ENCODE measurements at places on chromosomes 6 and 20. TPM values are rescaled to one million over a fixed set of nuclear protein-coding genes. Genes with fewer than 3 reads are reported as not detected.

DNA sequence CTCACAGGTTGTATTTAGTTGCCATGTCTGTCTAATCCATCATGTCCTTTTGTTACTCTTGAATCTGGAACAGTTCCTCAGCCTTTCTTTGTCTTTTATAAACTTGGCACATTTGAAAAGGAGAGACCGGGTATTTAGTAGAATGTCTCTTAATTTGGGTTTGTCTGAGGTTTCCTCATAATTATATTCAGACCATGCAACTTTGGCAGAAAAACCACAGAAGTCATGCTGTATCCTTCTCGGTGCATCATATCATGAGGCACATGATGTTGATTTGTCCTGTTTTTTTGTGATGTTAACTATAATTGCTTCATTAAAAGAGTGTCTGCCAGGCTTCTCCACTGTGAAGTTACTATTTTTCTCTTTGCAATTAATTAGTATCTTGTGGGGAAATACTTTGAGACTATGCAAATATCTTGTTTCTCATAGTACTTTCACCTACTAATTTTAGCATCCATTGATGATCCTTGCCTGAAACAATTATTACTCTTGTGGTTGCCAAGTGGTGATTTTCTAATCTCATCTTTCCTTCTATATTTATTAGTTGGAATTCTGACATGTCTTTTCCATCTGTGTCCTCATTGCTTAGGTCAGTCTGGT lies 837.3 kb downstream of the DHX35 start:
- DNase-seq, result peak; percentile 30

PTCRA gene
- not detected for total RNA-seq

- DNase-seq, result no peak
Observed at GRCh38 chr6:39335780-39336545, 13.5 kb upstream of the KCNK16 start.

- DNase-seq, result peak; percentile 10
Observed at GRCh38 chr20:2619961-2620595, 32.4 kb upstream of the NOP56 start.

DNA sequence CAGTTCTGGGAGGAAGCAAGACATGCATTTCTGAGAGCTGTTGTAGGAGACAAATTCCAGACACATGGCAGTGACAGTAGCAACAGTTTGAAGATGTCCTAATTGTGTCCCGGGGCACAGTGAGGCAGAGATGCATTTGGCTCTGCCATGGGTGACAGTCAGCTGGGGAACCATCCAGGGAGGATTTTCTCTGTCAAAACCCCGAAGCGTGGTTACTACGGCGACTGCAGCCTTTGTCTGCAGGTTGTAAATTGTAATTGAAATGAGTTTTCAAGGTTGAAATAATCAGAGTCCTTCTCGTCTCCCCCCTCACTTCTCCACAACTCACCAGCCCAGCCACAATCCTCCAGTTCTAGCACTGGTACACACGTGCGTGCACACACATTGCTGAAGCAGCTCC lies 100.1 kb downstream of the GRM4 start:
- no peak for DNase-seq

GRCh38 chr6:10384610-10385523 lies 30.0 kb downstream of the TFAP2A start:
- no peak for DNase-seq

- peak; percentile 33 for DNase-seq
Observed at GRCh38 chr6:52286798-52287432, 2.4 kb upstream of the MCM3 start.

GRCh38 chr6:28947831-28948270 lies 24.1 kb upstream of the TRIM27 start:
- DNase-seq, result no peak

GRCh38 chr20:11120431-11120830 lies 446.6 kb upstream of the JAG1 start:
- DNase-seq, result peak; percentile 42

- peak; percentile 16 for DNase-seq
Observed at GRCh38 chr20:47677635-47678453, 107.4 kb downstream of the SULF2 start.

LY6G5C gene
- 2.9 TPM for total RNA-seq

GRCh38 chr6:98514796-98515195 lies 319.6 kb upstream of the POU3F2 start:
- DNase-seq, result no peak

DNA sequence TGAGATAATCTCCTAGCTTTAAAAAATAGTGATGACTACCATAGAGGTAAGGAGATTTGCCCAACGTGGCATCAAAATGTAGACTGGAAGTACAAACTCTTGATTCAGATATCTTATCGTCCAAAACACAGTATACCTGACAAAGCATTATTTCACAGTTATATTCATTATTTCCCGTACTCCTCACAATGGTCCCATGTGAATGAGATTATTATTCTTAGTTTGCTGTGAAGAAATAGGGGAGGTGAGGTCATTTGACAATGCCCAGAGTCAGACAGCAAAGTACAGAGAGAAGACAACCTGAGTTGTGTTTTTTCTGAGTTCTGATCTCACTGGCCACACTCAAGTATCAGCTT lies 1.2 kb upstream of the TFB1M start:
- no peak for DNase-seq

SEMG1 gene
- not detected for total RNA-seq

- DNase-seq, result peak; percentile 12
Observed at GRCh38 chr6:431986-432385, 40.4 kb downstream of the IRF4 start.

ARFGEF3 gene
- 1.5 TPM for total RNA-seq

DNA sequence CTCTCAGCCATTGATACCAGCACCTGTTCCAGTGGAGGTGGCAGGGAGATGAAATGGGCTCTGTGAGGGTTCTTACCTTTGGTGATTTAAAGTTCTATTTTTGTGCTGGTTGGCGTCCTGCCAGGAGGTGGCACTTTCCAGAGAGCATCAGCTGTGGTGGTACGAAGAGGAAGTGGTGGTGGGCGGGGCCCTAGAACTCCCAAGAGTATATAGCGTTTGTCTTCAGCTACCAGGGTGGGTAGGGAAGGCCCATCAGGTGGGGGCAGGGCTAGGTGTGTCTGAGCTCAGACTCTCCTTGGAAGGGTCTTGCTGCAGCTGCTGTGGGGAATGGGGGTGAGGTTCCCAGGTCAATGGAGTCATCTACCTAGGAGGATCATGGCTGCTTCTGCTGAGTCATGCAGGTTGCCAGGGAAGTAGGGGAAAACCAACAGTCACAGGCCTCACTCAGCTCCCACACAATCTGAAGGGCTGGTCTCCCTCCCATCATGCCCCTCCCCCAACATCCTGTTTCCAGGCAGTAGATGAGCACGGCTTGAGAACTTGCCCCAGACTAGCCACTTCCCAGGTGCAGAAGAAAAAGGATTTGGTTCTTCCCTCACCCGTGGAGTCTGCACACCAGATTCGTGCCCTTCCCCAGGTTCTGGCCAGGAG lies 46.6 kb downstream of the MOXD1 start:
- no peak for DNase-seq

MATN4 gene
- 0.19 TPM for total RNA-seq

DNAH8 gene
- total RNA-seq, result not detected

SCRT2 gene
- total RNA-seq, result not detected

DNA sequence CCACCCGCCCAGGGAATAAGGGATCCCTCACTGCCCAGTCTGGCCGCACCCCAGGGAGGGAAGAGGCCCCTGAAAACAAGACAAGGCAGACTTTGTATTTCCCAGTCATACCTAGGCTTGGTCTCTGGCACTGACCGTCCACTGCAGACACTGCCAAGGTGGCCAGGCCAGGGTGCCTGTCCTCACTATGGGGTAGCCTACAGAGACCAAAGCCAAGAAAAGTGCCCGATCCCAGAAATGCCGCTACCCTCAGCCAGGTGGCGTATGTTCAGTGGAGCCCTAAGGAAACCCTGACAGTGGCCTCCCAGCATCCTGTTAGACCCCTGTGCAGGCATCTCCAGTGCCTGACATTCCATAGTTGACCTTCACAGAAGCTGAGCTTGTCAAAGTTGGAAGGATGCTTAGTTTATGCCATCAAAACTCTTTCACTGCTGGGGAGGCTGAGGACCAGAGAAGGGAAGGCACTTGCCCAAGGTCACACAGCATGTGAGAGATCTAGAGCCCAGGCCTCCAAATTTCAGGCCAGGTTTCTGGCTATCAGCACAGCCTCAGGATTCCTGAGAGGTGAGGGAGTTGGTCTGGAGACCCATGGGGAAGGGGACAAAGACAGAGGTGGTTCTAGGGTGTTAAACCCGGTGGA lies 2.5 kb downstream of the SCRT2 start:
- no peak for DNase-seq

DNA sequence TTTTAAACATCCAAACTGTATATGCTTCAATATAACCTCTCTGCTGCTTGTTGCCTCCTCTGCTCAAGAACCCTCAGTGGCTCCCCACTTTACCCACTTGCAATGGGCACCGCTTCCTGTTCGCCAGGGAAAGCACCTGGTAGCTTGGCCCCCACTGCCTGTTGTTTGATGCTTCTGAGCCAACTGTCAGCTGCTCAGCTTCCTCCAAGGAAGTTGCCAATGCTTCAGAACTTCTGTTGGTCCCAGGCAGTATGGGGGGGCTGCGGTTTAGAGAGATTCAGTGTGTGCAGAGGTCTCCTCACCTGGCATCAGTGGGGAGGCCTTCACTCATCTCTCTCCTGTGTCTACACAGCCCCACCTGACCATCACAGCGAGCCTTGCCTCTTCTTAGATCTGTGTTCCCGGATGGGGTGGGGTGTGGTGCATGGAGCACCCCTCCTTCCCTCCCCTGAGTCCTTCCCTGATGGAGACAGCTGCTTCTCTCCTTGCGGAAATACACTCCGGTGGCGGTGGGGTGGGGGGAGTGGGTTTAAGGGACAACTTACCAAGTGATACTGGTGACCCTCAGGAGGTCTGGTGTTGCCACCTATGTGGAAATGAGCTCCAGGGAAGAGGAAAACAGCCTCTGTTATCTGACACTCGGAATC lies 308.1 kb downstream of the CDH26 start:
- DNase-seq, result no peak

C6orf163 gene
- 1.6 TPM for total RNA-seq

IL17F gene
- total RNA-seq, result not detected

GRCh38 chr6:158810155-158811095 lies 8.7 kb downstream of the EZR start:
- DNase-seq, result no peak

LY6G6C gene
- 0.66 TPM for total RNA-seq

GRCh38 chr6:123854201-123854600 lies 50.5 kb downstream of the NKAIN2 start:
- no peak for DNase-seq

DNA sequence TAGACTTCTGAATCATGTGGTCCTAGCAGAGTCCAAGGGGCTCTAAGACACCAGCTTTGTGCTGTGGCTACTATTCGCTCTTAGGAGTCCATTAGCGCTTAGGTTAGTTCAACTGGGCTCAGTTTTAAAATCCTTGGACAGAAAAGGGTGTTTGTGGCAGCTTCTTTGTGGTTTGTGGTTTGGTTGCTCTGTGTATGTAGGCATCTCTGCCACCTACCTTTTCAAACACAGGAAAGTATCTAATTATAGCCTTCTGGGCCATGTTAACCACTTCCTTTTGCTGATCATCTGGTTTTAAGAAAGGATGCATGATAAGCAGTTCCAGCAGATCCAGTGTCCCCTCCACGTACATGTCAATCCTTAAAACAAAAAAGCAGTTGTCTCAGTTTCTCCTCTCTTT lies 10.8 kb downstream of the GSTA4 start:
- DNase-seq, result peak; percentile 45

TLDC2 gene
- not detected for total RNA-seq

DPPA5 gene
- total RNA-seq, result not detected

DNA sequence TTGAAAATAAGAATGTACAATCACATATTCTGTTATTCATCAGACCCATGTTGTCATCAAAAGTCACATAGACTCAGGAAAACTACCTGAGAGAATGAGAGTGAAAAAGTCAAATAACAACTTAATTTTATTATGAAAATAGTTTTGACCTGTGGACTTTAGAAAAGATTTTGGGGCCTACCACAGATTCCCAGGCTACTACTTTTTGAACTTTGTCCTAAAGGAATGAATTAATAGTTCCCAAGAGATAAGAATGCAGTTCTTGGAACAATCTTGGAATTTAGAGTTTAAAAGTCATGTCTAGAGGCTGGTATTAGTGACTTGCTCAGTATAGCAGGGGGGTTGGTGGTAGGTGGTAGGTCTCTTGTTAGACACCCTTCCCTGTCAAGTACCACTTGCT lies 3.3 kb downstream of the TAF8 start:
- no peak for DNase-seq

CTAGE9 gene
- total RNA-seq, result not detected

NMBR gene
- not detected for total RNA-seq

ABHD16B gene
- total RNA-seq, result not detected

- DNase-seq, result peak; percentile 65
Observed at GRCh38 chr6:139278190-139278589, 13.6 kb downstream of the TXLNB start.

SULF2 gene
- total RNA-seq, result 115 TPM

DNA sequence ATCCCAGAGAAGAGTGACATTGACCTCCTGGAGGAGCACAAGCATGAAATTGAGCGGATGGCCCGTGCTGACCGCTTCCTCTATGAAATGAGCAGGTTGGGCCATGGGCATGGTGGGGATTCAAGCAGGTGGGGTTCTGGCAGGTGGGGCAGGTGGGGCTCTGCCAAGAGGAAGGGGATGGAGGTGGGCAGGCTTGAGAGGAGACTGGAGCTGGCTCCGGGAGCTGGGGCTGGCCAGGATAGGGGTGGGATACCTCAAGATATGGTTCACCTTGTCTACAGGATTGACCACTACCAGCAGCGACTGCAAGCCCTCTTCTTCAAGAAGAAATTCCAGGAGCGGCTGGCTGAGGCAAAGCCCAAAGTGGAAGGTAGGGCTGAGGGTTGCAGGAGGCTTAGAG lies 42.9 kb downstream of the MOCS1 start:
- no peak for DNase-seq

PHACTR1 gene
- total RNA-seq, result 10.0 TPM

GRCh38 chr20:47768016-47768824 lies 17.1 kb downstream of the SULF2 start:
- DNase-seq, result peak; percentile 33

- DNase-seq, result no peak
Observed at GRCh38 chr20:33124994-33125393, 43.0 kb upstream of the BPIFA2 start.

GRCh38 chr20:8589956-8590355 lies 457.9 kb downstream of the PLCB1 start:
- DNase-seq, result peak; percentile 53

PDE10A gene
- total RNA-seq, result 7.4 TPM
